H9 (cell line): ENCODE measurements at places on chromosomes 3 and 15. TPM values are rescaled to one million over a fixed set of nuclear protein-coding genes. Genes with fewer than 3 reads are reported as not detected.
A peak's percentile ranks its signal among the peaks of the same experiment; 100 is the strongest.

The IMPG2 gene
- total RNA-seq = 0.02 and 0.04 TPM in 2 replicates

The DHFR2 gene
- 1.6 and 1.7 TPM in 2 replicates for total RNA-seq

GRCh38 chr15:64112904-64113303 is 17.1 kb downstream of the SNX1 start:
- no peak for DNase-seq

- DNase-seq = no peak
These were observed 37.0 kb downstream of the FMN1 start for GRCh38 chr15:33157371-33158037.

DNA sequence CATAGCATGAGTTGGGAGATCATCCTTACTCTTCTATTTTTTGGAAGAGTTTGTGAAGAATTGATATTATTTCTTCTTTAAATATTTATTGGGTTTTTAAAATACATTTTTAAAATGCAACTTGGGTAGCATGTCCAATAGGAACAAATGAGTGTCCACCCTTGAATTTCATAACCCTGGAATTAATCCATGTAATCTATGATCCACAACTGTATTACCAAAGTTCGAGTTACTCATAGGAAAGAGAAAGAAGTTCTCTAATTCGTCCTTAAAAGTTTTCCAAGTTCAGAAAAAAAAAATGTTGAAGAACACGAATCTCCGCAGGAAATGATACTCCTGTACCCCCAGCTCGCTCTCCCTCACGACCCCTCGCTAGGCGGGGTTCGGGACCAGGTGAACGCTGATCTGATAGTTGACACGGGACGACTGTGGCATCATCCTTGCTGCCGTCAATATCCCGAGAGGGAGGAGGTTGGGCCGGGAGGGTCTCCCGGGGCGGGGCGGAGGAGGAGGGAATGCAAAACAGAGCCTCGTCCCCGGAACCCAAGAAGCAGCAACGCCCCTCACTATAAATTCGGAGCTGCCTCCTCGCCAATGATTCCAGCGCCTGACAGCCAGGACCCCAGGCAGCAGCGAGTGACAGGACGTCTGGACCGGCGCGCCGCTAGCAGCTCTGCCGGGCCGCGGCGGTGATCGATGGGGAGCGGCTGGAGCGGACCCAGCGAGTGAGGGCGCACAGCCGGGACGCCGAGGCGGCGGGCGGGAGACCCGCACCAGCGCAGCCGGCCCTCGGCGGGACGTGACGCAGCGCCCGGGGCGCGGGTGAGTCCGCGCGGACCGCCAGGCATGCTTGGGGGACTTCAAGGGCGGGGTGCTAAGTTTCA is at the start of gene AGTR1:
TSS of gene AGTR1 (plus strand) at position 598 of the 884 bp plus-strand sequence. CDS start 43,133 bp downstream, outside the sequence.
- peak; percentile 90 for DNase-seq

DNA sequence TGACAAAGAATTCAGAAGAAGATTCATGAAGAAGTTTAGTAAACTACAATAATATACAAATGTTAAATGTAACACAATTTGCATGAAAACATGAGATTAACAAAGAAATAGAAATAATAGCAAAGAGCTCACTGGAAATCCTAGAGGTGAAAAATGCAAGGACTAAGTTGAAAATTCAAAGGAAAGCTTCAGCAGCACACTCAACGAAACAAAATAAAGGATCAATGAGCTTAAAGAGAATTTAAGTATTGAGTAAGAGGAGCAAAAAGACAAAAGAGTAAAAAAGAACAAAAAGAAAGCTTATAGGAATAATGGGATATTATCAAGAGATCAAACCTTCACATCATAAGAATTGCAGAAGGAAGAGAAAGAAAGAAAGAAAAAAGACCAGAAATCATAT is 583.8 kb upstream of the NECTIN3 start:
- no peak for DNase-seq

GRCh38 chr3:126259411-126260391 is 79.3 kb upstream of the ALDH1L1 start:
- DNase-seq = peak; percentile 70

- DNase-seq = no peak
These were observed 289.7 kb upstream of the DNAJC19 start for GRCh38 chr3:181279239-181279565.

- DNase-seq = peak; percentile 19
These were observed at the start of gene GALNT15 for GRCh38 chr3:16174389-16174788. Gene GALNT15, plus strand, starts transcription at chr3:16174680. Its CDS starts 472 bp downstream, at chr3:16175152.

GRCh38 chr3:105691053-105691452 is 177.8 kb downstream of the CBLB start:
- DNase-seq = no peak

DNA sequence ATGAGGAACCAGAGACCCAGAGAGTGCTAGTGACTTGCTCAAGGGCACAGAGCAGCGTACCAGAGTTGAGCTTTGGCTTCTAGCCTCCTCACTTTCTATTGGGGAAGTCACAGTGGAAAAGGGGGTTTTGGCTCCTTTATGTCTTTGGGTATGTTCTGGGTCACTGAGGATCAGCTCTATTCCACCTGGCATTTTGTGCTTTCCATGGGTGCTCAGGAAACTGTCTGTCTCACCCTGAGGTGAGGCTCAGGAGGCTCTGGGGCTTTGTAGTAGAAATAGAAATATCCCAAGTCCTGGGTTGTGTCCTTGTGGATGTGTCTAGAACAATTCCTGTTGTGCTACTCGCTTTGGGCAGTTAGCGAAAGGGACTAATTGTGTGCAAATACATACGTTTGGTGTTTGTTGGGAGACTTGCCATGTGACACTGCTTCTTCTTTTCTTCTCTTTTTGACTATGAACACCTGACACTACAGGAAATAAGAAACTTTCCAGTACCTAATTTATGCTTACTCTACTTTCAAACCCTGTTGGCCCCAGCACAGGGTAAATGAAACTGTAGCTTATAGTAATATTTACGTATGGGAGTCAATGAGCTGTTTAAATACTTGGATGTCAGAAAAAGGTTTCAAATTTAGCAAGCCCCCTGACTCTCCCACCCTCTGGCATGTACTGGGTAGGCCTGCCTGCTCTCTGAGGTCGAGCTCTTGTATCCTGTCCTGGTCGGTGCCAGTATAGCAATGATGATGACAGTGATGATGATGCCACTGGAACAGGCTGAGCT is 35.6 kb downstream of the SMAD3 start:
- DNase-seq = no peak

DNA sequence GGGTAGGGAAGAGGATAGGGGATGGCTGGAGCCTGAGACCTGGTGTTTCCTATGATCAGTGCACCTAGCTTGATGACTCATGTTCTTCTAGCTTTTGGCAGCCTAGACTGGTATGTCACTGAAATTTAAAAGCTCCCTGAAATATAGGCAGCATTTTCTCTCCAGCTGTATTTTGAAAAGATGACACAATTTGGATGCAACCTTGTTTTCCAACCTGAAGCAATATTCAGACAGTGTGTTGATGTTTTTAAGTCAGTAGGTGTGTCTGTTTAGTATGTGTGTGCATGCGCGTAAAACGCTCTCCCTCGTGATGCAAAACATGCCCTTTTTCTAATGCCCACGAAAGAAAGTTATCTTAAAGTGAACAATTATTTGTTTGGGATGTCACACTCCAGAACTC is 58.5 kb downstream of the RPL22L1 start:
- no peak for DNase-seq

DNA sequence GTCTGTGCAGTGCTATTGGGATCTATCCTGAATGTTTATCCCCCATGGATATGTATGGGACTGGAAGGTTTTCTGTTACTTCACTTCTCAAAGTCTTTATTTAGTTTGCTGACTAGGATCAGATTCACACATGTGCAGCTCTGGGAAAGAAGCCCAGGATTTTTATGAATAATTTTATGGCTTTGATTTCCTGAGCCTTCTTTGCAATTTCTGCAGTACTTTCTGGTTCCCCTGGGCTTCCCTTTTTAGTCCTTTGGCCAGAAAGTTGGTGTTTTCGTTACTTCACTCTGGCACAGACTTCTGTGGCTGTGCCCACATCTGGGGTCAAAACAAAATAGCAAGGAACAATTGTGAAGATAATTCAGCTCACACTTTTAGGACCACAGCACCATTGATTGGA is 721.0 kb downstream of the OTOL1 start:
- DNase-seq = no peak

- DNase-seq = no peak
These were observed 88.9 kb downstream of the ITPR1 start for GRCh38 chr3:4581920-4582611.
